Upper lobe of right lung (tissue), 1 donor: ENCODE measurements at places on chromosomes 2 and 18. TPM values are rescaled to one million over a fixed set of nuclear protein-coding genes. Genes with fewer than 3 reads are reported as not detected.

- H3K27me3 ChIP-seq: no peaks in the 10 kb centered on the region
- H3K4me1 ChIP-seq: no peaks in the 10 kb centered on the region
- H3K36me3 ChIP-seq: no peaks in the 10 kb centered on the region
Observed at GRCh38 chr2:220152281-220152935, 525.0 kb downstream of the SLC4A3 start.

GRCh38 chr2:189522435-189523151 is 58.0 kb downstream of the SLC40A1 start:
- peaks cover 12% of the 10 kb centered on the region for H3K4me1 ChIP-seq
- H3K27me3 ChIP-seq: no peaks in the 10 kb centered on the region
- no peak overlapping the region for H3K27ac ChIP-seq

- peaks cover 7% of the 10 kb centered on the region for H3K4me1 ChIP-seq
- H3K27ac ChIP-seq: peak overlapping the region; percentile 39
- H3K4me3 ChIP-seq: peak overlapping the region; percentile 28
- H3K27me3 ChIP-seq: no peaks in the 10 kb centered on the region
- no peak for DNase-seq
- H3K36me3 ChIP-seq: no peaks in the 10 kb centered on the region
Observed at GRCh38 chr2:224982910-224983711, 59.2 kb downstream of the DOCK10 start.

GRCh38 chr18:79459946-79460480 is 64.3 kb downstream of the NFATC1 start:
- H3K4me1 ChIP-seq: peaks cover 8% of the 10 kb centered on the region
- DNase-seq: no peak
- peaks cover 7% of the 10 kb centered on the region for H3K36me3 ChIP-seq
- no peak overlapping the region for H3K27ac ChIP-seq
- no peak overlapping the region for H3K4me3 ChIP-seq
- H3K27me3 ChIP-seq: no peaks in the 10 kb centered on the region

Gene RAD51AP2
- not detected for total RNA-seq

Gene FAHD2B
- total RNA-seq: 12.2 TPM

GRCh38 chr2:234512884-234513669 is 16.2 kb upstream of the ARL4C start:
- DNase-seq: no peak
- no peak overlapping the region for H3K27ac ChIP-seq

Gene RAX
- not detected for total RNA-seq

Gene CXCR2
- 9.0 TPM for total RNA-seq

DNA sequence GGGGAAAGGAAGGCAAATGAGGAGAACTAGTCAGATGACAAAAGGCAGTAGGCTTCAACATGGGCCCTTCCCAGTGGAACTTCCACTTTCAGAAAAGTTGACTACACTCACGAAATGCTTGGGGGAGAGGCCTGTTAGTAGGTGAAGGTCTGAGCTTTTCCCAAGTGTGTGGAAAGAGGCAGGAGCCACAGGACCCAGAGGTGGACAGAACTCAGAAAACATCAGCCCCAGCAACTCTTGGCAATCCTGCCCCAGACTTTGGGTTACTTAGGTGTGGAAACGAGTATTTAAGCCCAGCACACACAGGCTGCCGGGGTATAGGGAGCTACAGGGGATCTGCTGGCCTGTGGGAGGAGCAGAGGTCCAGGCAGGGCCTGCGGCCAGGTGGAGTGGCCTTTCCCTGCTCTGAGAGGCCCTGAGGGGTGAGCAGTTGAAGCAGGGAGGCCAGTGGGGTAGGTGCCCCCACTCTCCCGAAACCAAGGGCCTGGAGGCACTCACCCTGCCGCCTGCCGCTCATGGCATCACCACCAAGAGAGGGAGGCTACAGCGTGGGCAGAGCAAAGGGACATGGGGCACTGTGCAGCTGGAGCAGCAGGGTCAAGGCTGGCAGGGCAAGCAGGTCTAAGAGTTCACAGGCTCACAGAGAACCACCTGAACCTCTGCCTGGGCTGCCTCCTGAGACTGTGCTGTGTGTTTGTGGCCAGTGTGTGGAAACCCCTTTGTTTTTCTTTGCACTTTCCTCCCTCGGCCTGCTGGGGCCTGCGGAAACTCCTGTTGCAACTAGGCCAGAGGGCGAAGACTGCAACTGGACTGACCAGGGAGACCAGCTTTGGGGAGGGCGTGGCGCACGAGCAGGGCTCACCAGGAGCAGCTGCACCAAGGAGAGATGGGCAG is 130.7 kb upstream of the SERTAD2 start:
- H3K27me3 ChIP-seq: no peaks in the 10 kb centered on the region
- H3K4me3 ChIP-seq: no peak overlapping the region

GRCh38 chr2:180385601-180386201 is 378.6 kb upstream of the CWC22 start:
- H3K27me3 ChIP-seq: no peaks in the 10 kb centered on the region
- H3K27ac ChIP-seq: no peak overlapping the region
- H3K4me3 ChIP-seq: no peak overlapping the region
- no peaks in the 10 kb centered on the region for H3K36me3 ChIP-seq
- DNase-seq: no peak
- no peaks in the 10 kb centered on the region for H3K4me1 ChIP-seq

DNA sequence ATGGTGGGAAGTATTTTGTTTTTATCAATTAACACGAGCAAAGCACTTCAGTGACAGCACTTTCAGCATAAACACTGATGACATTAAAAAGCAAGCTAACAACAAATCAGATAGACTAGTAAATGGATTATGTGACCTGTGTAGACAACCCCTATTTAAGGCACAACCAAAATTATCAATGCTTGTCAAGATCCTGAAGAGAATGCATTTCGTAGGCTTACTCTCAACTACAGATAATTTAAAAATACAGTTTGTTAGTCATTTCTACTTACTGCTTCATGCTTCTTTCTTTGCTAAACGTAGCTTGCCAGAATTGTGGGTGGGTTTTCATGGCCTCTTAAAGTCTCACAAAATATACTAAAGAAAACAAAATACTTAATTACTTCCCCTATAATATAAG is 3.4 kb downstream of the CSRNP3 start:
- no peaks in the 10 kb centered on the region for H3K27me3 ChIP-seq
- H3K36me3 ChIP-seq: no peaks in the 10 kb centered on the region
- peaks cover 3% of the 10 kb centered on the region for H3K4me1 ChIP-seq
- H3K27ac ChIP-seq: no peak overlapping the region
- no peak overlapping the region for H3K4me3 ChIP-seq
- DNase-seq: no peak

Gene PCARE
- 0.55 TPM for total RNA-seq

GRCh38 chr2:139162456-139162855 is 382.3 kb upstream of the NXPH2 start:
- H3K4me3 ChIP-seq: no peak overlapping the region
- no peaks in the 10 kb centered on the region for H3K4me1 ChIP-seq
- no peak overlapping the region for H3K27ac ChIP-seq
- H3K36me3 ChIP-seq: no peaks in the 10 kb centered on the region

GRCh38 chr2:160194351-160194750 is 5.7 kb downstream of the ITGB6 start:
- no peak overlapping the region for H3K27ac ChIP-seq
- no peaks in the 10 kb centered on the region for H3K4me1 ChIP-seq
- H3K4me3 ChIP-seq: no peak overlapping the region
- H3K36me3 ChIP-seq: no peaks in the 10 kb centered on the region

- no peak for DNase-seq
- H3K36me3 ChIP-seq: peaks cover 30% of the 10 kb centered on the region
- H3K4me1 ChIP-seq: no peaks in the 10 kb centered on the region
- H3K27ac ChIP-seq: no peak overlapping the region
- H3K4me3 ChIP-seq: no peak overlapping the region
- H3K27me3 ChIP-seq: no peaks in the 10 kb centered on the region
Observed at GRCh38 chr2:206051912-206052311, 34.1 kb downstream of the INO80D start.

Gene IL1F10
- total RNA-seq: not detected

GRCh38 chr2:54099370-54099769 is 16.0 kb upstream of the ACYP2 start:
- H3K27me3 ChIP-seq: no peaks in the 10 kb centered on the region

DNA sequence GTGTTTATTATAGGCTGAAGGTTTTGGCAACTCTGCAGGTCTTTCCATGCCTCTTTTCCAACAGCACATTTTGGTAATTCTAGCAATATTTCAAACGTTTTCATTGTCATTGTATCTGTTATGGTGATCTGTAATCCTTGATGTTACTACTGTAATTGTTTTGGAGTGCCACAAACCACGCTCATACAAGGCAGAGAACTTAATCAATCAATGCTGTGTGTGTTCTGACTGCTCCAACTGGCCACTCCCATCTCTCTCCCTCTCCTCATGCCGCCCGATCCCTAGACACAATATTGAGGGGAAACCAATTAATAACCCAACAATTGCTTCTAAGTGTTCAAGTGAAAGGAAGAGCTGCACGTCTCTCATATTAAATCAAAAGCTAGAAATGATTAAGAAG is 32.9 kb downstream of the HDLBP start:
- DNase-seq: no peak
- no peak overlapping the region for H3K4me3 ChIP-seq
- no peaks in the 10 kb centered on the region for H3K27me3 ChIP-seq
- H3K27ac ChIP-seq: no peak overlapping the region
- H3K4me1 ChIP-seq: no peaks in the 10 kb centered on the region

Gene SLC9A4
- total RNA-seq: not detected

- H3K27me3 ChIP-seq: peaks cover 62% of the 10 kb centered on the region
- H3K4me3 ChIP-seq: no peak overlapping the region
- H3K36me3 ChIP-seq: no peaks in the 10 kb centered on the region
- H3K4me1 ChIP-seq: peaks cover 3% of the 10 kb centered on the region
- H3K27ac ChIP-seq: no peak overlapping the region
- DNase-seq: no peak
Observed at GRCh38 chr2:196591621-196592022, 47.9 kb upstream of the CCDC150 start.

GRCh38 chr18:9803063-9803697 is 82.6 kb upstream of the TXNDC2 start:
- H3K4me3 ChIP-seq: no peak overlapping the region
- peaks cover 26% of the 10 kb centered on the region for H3K4me1 ChIP-seq
- no peaks in the 10 kb centered on the region for H3K36me3 ChIP-seq
- DNase-seq: no peak
- no peak overlapping the region for H3K27ac ChIP-seq
